Femur (tissue), 1 donor: ENCODE measurements at places on chromosomes 6 and 20.

DNA sequence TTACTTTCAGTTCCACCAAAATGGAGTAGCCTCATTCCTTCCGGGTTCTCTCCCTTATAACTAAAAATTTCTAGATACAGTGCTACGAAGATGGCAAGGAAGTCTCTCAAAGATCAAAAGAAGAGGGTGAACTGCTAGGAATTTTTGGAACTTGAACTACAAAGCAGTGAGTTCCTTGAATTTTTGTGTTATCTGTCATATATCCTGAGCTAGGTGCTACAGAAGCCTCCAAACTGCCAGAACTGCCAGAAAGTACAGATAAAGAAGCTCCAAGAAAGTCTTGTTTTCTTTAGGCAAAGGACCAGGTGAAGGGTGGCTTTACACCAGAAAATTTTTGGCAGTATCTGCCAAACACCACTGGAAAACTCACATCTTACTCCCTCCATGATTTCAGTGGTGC lies 218.8 kb upstream of the FLRT3 start:
- no peak for DNase-seq

- no peak for DNase-seq
These were observed 81.5 kb upstream of the F13A1 start for GRCh38 chr6:6402006-6402405.

GRCh38 chr6:35219683-35220326 lies 6.0 kb downstream of the SCUBE3 start:
- no peak for DNase-seq

DNA sequence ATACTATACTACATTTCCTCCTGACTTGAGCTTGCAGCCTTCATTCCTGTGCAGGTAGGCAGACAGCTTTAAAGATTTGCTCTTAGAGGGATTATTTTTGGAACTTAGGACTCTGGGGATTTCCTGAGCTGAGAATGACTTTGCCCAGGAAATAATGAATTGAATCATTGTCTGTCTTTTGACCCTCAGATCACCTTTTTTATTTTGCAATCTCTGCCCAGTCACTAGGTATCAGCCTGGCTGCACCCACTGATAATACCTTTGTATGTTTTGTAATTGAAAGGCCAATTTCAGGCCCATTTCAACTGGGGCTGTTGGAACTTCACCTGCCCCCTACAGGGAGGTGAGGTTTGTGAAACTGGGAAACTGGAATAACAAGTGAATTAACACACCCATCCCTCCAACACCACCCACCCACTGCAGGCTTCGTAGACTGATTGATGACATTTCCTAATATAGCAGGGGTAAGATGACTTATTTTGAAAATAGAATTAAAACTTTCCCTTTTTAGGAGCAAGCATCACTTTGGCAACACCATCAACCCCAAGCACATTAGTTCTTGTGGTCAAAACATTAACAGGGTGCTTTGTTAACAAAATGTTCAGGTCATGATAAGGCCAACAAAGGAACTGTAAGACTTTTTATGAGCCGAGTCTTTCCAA lies 157.1 kb upstream of the CENPW start:
- no peak for DNase-seq

- no peak for DNase-seq
These were observed 29.3 kb upstream of the PRDM1 start for GRCh38 chr6:106056746-106057390.
